ENCODE measurements at places on chromosomes 12 and 14.

DNA sequence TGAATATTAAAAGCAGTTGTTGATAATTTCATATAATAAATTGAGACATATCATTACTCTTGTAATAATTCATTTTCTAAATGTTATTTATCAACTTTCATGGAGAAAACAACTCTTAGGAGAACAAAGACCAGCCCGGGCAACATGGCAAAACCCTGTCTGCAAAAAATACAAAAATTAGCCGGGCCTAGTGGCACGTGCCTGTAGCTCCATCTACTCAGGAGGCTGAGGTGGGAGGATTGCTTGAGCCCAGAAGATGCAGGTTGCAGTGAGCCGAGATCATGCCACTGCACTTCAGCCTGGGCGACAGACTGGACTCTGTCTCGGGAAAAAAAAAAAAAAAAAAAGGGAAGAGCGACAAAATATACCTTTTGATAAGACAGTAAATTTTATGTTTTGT, 21.2 kb downstream of the SLC35E3 start:
- DNase-seq = no peak

- DNase-seq = no peak
Observed at GRCh38 chr14:77630111-77630510, 13.7 kb upstream of the SPTLC2 start.

GRCh38 chr14:20440882-20441281, 4.9 kb upstream of the KLHL33 start:
- no peak for DNase-seq

DNA sequence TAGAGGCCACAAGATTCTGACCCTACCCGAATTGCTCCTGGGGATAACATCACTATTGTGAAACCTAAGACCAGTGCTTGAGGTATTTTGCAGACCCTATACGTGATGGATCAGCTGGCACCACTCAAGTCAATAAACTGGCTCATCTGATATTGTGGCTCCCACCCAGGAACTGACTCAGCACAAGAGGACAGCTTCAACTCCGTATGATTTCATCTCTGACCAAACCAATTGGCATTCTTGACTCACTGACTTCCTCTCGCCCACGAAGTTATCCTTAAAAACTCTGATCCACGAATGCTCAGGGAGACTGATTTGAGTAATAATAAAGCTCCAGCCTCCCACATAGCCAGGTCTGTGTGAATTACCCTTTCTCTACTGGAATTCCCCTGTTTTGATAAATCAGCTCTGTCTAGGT, 1036.1 kb upstream of the TMEM132C start:
- DNase-seq = no peak

DNA sequence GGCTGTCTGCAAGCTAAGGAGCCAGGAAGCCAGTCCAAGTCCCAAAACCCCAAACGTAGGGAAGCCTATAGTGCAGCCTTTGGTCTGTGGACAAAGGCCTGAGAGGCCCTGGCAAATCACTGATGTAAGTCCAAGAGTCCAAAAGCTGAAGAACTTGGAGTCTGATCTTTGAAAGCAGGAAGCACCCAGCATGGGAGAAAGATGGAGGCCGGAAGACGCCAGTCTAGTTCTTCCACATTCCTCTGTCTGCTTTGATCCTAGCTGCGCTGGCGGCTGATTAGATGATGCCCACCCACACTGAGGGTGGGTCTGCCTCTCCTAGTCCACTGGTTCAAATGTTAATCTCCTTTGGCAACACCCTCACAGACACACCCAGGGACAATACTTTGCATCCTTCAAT, 58.5 kb downstream of the CAPS2 start:
- no peak for DNase-seq

DNA sequence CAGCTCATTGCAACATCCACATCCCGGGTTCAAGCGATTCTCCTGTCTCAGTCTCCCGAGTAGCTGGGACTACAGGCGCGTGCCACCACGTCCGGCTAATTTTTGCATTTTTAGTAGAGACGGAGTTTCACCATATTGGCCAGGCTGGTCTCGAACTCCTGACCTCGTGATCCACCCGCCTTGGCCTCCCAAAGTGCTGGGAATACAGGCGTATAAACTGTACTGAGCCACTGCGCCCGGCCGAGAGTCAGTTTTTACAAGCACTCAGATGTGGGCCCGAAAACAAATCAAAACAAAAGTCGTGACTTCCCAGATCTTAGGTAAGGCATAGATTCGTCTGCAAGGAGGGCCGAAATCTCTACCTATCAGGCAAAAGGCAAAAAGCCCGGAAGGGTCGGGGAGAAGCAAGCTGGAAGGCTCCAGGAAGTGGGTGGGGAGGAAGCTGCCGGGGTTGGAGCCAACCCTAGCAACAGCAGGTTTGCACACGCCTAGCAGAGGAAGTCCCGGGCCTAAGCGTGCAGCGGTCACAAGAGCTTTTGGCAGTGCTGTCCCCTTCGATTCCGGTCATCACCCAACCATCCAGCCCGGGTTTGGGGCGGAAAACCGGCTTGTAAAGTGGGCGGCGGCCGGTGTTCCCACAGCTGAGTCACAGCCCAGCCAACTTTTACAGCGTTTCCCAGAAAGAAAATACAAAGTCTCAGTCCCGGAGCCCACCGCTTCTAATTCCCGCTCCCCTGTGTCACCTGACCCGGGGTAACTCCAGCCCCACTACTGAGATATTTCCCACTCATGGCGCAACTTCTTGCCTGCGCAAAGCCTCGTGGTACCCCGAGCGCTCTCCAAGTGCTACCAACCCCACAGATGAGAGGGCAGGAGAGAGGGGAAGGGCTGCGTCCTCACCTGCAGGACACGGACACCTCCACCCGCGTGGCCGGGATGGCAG, 583 bp downstream of the CPNE8 start:
- DNase-seq = no peak

DNA sequence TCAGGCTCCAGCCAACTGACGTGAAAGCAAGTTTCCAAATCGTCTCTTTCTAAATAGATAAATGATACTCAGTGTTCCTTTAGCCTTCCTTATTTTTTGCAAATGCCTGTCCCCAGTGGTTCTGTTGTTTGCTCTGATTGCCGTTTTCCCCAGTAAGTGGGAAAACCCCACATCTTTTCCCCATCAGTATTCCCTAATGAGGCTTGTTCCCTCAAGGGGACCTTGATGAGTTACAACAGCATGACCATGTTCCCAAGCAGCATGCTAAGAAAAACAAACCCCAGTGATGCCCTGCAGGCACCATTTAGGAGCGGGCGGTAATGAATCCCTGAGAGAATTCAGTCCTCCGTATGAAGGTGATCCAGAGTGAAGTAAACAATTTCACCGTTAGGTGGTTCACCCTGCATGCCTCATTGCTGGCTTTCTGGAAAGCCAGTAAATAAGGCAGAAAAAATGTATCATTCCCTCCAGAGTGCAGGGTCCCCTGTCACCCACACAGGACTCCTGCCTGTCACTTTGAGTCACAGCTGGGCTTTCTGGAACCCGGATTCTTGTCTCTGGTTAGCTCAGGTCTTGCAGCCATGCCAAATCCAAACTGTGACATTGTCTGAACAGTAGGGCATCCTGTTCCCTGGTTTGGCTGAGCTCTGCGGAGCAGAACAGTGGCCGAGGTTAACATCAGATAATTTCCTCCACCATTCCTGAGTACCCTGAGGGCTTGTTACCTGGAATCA, 222.6 kb downstream of the RGS6 start:
- DNase-seq = no peak

- no peak for DNase-seq
Observed at GRCh38 chr14:67875175-67876006, 55.8 kb downstream of the RAD51B start.

- DNase-seq = no peak
Observed at GRCh38 chr14:50001999-50002925, 109.4 kb downstream of the ARF6 start.

- DNase-seq = no peak
Observed at GRCh38 chr12:12954878-12955625, 3.1 kb upstream of the GPRC5D start.

DNA sequence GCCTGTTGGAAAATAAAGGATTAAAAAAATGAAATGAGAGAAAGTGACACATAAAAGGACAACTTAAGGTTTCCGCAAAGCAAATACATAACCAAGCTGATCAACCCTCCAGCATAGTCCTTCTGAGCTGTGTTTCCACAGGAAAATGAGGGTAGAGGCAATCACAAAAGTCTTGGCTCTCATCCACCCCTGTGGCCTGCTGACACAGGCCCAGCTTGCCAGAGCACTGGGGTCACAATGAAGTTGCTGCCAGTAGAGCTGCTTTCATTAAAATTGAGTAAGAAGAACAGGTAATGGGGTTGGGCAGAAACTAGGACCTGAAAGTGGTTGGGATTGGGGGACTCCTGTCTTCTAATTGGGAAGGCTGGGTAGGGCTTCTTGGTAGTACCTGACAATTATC, 65.9 kb downstream of the RERG start:
- no peak for DNase-seq

GRCh38 chr12:126358806-126359205, 1293.6 kb downstream of the AACS start:
- DNase-seq = no peak

DNA sequence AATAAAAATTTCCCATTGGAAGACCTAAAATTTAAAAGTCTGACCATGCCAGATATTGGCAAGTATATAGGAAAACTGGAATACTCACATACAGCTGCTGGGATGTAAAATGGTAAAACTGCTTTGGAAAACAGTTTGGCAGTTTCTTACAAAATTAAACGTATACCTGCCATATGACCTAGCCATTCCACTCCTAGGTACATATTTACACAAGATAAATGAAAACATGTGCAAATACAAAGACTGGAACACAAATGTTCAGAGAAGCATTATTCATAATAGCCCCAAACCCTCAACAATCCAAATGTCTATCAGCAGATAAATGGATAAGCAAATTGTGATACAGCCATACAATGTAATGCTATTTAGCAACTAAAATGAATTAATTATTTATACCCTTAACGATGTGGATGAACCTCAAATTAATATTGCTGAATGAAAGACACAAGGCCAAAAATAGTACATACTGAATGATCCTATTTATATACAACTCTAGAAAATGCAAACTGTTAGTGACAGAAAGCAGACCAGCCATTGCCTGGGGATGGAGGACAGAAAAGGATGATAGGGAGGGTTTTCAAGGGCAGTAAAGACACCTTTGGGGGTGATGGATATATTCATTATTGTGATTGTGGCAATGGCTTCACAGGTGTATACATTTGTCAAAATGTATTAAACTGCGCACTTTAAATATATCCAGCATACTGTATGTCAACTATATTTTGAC, 21.3 kb upstream of the TCP11L2 start:
- DNase-seq = no peak

Data from frontal cortex (tissue), 4 donors.